ENCODE measurements at places on chromosomes 11 and 22.

DNA sequence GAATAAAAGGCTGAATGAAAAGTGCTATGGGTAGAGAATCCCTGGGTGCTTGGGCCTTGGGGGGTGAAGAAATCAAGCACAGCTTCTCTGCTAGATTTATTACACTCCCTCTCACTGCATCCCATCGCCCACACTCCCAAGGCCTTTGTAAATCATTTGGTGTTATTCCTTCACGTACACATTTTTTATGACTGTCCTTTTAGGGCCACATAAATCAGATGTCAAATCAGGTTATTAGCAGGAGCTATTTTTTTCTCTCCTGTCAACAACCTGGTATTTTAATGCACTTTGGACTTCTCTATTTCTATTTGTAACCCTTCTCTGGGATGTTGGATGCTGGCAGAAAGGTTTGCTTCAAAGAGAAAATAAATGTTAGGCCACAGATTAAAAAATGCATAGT lies 408.8 kb downstream of the INSC start:
- no peak overlapping the region for H3K4me3 ChIP-seq
- no peak overlapping the region for H3K27ac ChIP-seq
- DNase-seq: no peak
- no peaks in the 10 kb centered on the region for H3K36me3 ChIP-seq
- no peaks in the 10 kb centered on the region for H3K27me3 ChIP-seq
- no peaks in the 10 kb centered on the region for H3K4me1 ChIP-seq

DNA sequence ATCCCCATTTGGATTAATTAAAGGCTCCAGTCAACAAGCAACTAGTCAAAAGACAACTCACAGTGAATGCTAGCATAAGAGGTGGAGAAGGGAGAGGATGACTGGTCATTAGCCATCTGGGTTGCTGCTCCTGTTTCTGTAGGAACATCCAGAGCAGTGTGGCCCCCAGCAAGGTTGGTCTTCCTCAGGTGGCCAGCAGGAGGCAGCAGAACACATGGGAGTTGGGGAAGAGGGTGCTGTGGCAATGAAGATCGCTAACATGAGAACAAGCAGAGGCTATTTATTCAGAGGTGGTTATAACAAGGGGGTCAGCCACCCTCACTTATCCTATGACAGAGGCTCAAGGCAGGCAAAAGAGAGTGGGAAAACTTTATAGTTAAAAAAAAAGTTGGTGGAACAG lies 21.3 kb downstream of the IZUMO1R start:
- H3K4me1 ChIP-seq: no peaks in the 10 kb centered on the region
- peaks cover 7% of the 10 kb centered on the region for H3K27me3 ChIP-seq
- no peak overlapping the region for H3K27ac ChIP-seq
- H3K36me3 ChIP-seq: no peaks in the 10 kb centered on the region

DNA sequence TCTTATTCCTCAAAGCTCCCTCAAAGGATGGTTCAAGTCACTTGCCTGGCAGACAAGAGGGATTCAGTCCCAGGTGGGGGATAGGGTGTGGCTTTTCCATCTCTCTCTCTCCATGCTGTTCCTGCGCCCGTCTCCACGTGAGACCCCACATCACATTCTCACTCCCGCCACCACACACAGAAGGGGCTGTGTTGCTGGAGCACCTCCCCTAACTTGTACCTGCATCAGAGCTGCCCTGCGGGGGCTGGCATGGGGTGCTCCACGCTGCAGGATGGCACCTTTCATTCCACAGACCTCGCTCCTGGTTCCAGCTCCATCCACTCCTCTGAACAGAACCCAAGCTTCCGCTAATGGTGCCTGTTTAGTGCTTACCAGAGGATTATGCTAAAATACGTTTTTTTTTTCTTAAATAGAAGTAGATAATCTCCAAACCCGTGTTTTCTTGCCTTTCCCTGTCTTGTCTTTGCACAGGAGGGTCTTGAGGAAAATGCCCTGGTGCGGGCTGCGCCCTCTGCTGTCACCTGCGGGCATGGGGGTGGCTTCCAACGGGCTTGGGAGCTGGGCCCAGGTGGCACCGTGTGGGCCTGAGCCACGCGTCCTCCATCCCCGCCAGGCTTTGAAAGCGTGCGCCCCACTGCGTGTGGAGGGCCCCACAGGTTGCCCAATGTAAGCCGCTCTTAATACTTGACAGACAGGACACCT lies 985.6 kb downstream of the BRD1 start:
- no peak for DNase-seq
- H3K27me3 ChIP-seq: no peaks in the 10 kb centered on the region
- H3K4me1 ChIP-seq: no peaks in the 10 kb centered on the region
- no peaks in the 10 kb centered on the region for H3K36me3 ChIP-seq

GRCh38 chr11:1906181-1906580 lies 13.3 kb upstream of the TNNT3 start:
- peaks cover 26% of the 10 kb centered on the region for H3K27me3 ChIP-seq
- H3K4me1 ChIP-seq: no peaks in the 10 kb centered on the region
- no peak overlapping the region for H3K27ac ChIP-seq
- H3K36me3 ChIP-seq: no peaks in the 10 kb centered on the region

- no peak for DNase-seq
- H3K4me1 ChIP-seq: no peaks in the 10 kb centered on the region
- no peak overlapping the region for H3K27ac ChIP-seq
- H3K36me3 ChIP-seq: no peaks in the 10 kb centered on the region
- H3K4me3 ChIP-seq: no peak overlapping the region
Measured at GRCh38 chr11:26365284-26365683, 33.4 kb downstream of the ANO3 start.

GRCh38 chr22:30650508-30651116 lies 15.0 kb downstream of the SLC35E4 start:
- H3K4me3 ChIP-seq: no peak overlapping the region
- peaks cover 21% of the 10 kb centered on the region for H3K36me3 ChIP-seq
- DNase-seq: no peak
- H3K27me3 ChIP-seq: no peaks in the 10 kb centered on the region
- peaks cover 49% of the 10 kb centered on the region for H3K4me1 ChIP-seq

DNA sequence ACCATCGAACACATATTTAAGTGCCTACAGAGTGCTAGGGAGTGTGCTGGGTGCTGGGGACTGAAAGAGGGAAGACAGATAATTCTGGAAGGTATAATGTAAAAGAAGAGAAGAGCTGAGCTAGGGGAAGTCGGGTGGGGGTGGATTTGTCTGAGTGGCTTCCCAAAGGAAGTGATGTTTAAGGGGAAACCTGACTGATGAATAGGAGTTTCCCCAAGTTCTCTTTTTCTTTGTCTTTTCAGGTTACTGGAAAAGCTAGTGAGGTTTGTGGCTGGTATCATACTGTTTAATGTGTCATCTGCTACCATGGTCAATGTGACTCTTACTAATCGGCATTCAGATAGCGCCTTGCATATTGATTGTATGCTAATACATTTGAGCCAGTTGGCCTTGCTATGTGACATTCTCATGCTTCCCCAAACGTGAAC lies 151.6 kb upstream of the MTMR2 start:
- no peaks in the 10 kb centered on the region for H3K27me3 ChIP-seq
- H3K27ac ChIP-seq: no peak overlapping the region
- peaks cover 34% of the 10 kb centered on the region for H3K4me1 ChIP-seq

- peaks cover 10% of the 10 kb centered on the region for H3K36me3 ChIP-seq
- peaks cover 39% of the 10 kb centered on the region for H3K4me1 ChIP-seq
- H3K27me3 ChIP-seq: no peaks in the 10 kb centered on the region
- peak; percentile 14 for DNase-seq
Measured at GRCh38 chr11:200224-201003, 6.8 kb downstream of the BET1L start.

DNA sequence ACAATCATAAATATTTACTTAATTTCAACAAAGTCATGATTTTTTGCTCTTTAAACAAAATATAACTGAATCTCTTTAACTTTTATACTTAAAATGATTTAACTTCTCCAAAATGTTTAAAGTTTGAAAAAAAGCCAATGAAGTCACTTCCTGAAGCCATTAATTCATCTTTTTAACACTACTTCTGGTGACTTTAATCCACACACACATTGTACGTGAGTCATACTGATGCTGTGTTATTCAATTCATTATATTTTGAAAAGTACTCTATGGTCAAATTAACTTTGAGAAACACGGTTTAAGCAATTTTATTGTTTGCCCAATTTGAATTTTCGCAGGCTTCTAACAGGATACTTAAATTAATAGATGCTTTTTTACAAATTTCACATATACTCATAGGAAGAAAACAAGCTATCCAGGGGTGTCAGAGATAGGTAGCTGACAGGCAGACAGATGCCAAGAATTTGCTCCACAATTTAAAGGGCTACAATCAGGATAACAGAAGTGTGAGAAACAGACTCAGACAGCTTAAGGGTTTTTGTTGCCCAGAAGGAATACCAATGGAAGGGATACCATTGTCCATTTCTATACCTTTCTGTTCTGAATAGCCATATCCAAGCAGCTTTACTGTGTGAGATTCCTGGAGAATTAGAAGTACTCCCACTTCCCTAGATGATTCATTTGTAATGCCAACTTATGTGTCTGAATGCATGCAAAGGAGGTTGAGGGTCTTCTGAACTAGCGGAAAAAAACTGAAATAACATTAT lies 118.4 kb downstream of the RBFOX2 start:
- H3K27me3 ChIP-seq: peaks cover 2% of the 10 kb centered on the region
- H3K4me1 ChIP-seq: peaks cover 2% of the 10 kb centered on the region
- no peak overlapping the region for H3K27ac ChIP-seq

GRCh38 chr11:128335729-128336128 lies 251.6 kb downstream of the ETS1 start:
- DNase-seq: no peak
- H3K4me1 ChIP-seq: peaks cover 44% of the 10 kb centered on the region
- no peak overlapping the region for H3K27ac ChIP-seq
- no peaks in the 10 kb centered on the region for H3K36me3 ChIP-seq

DNA sequence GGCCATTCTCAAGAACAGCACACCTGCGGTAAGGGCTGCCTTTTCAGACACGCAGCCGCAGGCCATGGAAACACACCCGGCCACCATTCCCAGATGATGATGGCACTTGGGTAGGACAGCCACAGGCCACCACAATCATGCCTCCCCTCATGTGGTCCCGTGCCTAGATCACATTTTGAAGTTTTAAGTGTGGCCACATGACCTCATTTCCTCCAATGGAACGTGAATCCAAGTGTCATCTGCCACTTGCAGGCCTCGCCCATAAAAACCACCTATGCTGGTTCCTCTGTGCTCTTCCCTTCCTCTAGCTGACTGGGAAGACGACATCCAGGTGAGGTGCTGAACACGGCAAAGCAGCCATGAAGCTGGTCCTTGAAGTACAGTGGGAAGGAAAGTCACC lies 44.6 kb upstream of the SLC25A1 start:
- DNase-seq: no peak
- peaks cover under 1% of the 10 kb centered on the region for H3K4me1 ChIP-seq
- no peak overlapping the region for H3K27ac ChIP-seq
- no peaks in the 10 kb centered on the region for H3K27me3 ChIP-seq
- no peaks in the 10 kb centered on the region for H3K36me3 ChIP-seq

DNA sequence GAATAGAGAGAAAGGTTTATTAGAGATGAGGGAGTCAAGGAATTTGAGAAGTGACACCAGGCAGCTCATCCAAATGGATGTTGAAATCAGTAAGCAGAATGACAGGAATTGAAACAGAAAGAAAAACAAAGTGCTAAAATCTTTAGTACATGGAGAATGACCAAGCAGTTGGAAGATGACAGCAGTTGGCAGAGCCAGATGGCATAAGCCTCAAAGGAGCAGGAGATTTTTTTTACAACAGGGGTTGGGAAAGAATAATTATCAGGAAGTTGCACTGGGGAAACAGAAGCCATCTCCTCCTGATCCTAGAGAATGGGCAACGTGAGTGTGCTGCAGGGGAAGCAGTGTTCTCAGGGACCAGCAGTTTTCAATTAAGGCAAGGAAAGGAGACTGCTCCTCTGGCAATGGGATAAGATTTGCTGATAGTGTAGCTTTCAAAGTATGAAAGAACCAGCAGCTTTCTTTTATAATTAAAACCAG lies 28.9 kb downstream of the RAB39A start:
- H3K4me3 ChIP-seq: no peak overlapping the region
- H3K36me3 ChIP-seq: no peaks in the 10 kb centered on the region
- no peak overlapping the region for H3K27ac ChIP-seq
- no peak for DNase-seq
- peaks cover 3% of the 10 kb centered on the region for H3K4me1 ChIP-seq
- H3K27me3 ChIP-seq: peaks cover 22% of the 10 kb centered on the region

- H3K4me3 ChIP-seq: peak overlapping the region; percentile 53
- peaks cover 19% of the 10 kb centered on the region for H3K36me3 ChIP-seq
- H3K27ac ChIP-seq: peak overlapping the region; percentile 83
- no peak for DNase-seq
- peaks cover 52% of the 10 kb centered on the region for H3K4me1 ChIP-seq
Measured at GRCh38 chr11:128052912-128053641, 534.3 kb downstream of the ETS1 start.

DNA sequence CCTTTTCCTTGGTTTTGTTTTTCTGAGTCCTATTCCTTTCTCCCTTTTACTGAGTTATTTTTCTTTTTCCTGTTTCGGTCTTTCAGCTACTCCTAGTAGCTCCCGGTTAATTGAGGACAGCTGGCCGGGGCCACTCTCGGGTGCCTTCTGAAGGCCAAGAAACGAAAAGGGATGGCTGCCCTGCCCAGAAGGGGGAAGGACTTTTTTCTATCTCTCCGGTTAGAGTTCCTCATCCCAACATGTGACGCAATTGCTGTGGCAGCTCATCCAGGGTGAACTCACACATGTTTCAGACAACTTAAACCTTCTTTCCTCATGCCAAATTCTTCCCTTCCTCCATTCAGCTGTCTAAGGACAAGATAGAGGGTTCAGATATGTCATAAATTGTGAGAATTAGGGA lies 83.6 kb downstream of the PIWIL4 start:
- no peaks in the 10 kb centered on the region for H3K4me1 ChIP-seq
- peaks cover 2% of the 10 kb centered on the region for H3K27me3 ChIP-seq
- no peaks in the 10 kb centered on the region for H3K36me3 ChIP-seq
- no peak for DNase-seq

- H3K27me3 ChIP-seq: no peaks in the 10 kb centered on the region
- DNase-seq: peak; percentile 21
Measured at GRCh38 chr11:34449013-34449412, 10.3 kb downstream of the CAT start.

GRCh38 chr11:34314936-34315335 lies 42.9 kb downstream of the ABTB2 start:
- H3K27ac ChIP-seq: no peak overlapping the region
- no peak overlapping the region for H3K4me3 ChIP-seq
- no peaks in the 10 kb centered on the region for H3K27me3 ChIP-seq
- peaks cover 12% of the 10 kb centered on the region for H3K4me1 ChIP-seq

- no peak overlapping the region for H3K27ac ChIP-seq
- no peaks in the 10 kb centered on the region for H3K36me3 ChIP-seq
- no peak for DNase-seq
- H3K4me3 ChIP-seq: no peak overlapping the region
Measured at GRCh38 chr11:111910676-111911562, 651 bp downstream of the CRYAB start.
